Forelimb muscle (tissue), 1 donor: ENCODE measurements at places on chromosomes 7 and 10. TPM values are rescaled to one million over a fixed set of nuclear protein-coding genes. Genes with fewer than 3 reads are reported as not detected.

The TIMM23 gene
- polyA plus RNA-seq: 54.8 TPM

The ELAPOR2 gene
- 4.1 TPM for polyA plus RNA-seq

The GIMAP5 gene
- 7.7 TPM for polyA plus RNA-seq

The PIP gene
- polyA plus RNA-seq: not detected

The DLD gene
- 87.0 TPM for polyA plus RNA-seq

The VWDE gene
- polyA plus RNA-seq: 1.6 TPM

The CACNB2 gene
- polyA plus RNA-seq: 1.5 TPM

The SPDYE2 gene
- polyA plus RNA-seq: 7.4 TPM

The MYL7 gene
- polyA plus RNA-seq: 7.0 TPM

The TDRD1 gene
- polyA plus RNA-seq: 0.13 TPM

The FAM25C gene
- polyA plus RNA-seq: not detected

The TBXAS1 gene
- 2.8 TPM for polyA plus RNA-seq

The ZNF786 gene
- 3.9 TPM for polyA plus RNA-seq

The ITGA8 gene
- polyA plus RNA-seq: 7.3 TPM

The SMKR1 gene
- polyA plus RNA-seq: 0.14 TPM

The MEOX2 gene
- 52.5 TPM for polyA plus RNA-seq

The ZNF273 gene
- 4.5 TPM for polyA plus RNA-seq

The PTER gene
- 6.4 TPM for polyA plus RNA-seq

The PNLIP gene
- not detected for polyA plus RNA-seq

The AP1S1 gene
- 17.7 TPM for polyA plus RNA-seq

The IFIT2 gene
- polyA plus RNA-seq: 5.5 TPM

The FAM131B gene
- polyA plus RNA-seq: 1.5 TPM

The ZP3 gene
- 12.1 TPM for polyA plus RNA-seq

The GSDME gene
- 8.1 TPM for polyA plus RNA-seq

The PCLO gene
- polyA plus RNA-seq: 0.29 TPM

The PTPRN2 gene
- 1.7 TPM for polyA plus RNA-seq

The DLX6 gene
- 0.14 TPM for polyA plus RNA-seq

The SPDYE6 gene
- 5.3 TPM for polyA plus RNA-seq

The EMX2 gene
- polyA plus RNA-seq: 11.9 TPM

The LOXL4 gene
- 9.5 TPM for polyA plus RNA-seq

The CARD11 gene
- 0.67 TPM for polyA plus RNA-seq

The HGF gene
- polyA plus RNA-seq: 5.0 TPM

The PHYHIPL gene
- 1.1 TPM for polyA plus RNA-seq

The CRPPA gene
- polyA plus RNA-seq: 3.9 TPM

The PLEKHS1 gene
- polyA plus RNA-seq: 0.05 TPM

The ABCB1 gene
- 0.38 TPM for polyA plus RNA-seq

The XRCC2 gene
- 3.5 TPM for polyA plus RNA-seq
